ENCODE measurements at places on chromosomes 4 and X.

GRCh38 chr4:125951261-125951887 is 636.6 kb downstream of the FAT4 start:
- DNase-seq = no peak

DNA sequence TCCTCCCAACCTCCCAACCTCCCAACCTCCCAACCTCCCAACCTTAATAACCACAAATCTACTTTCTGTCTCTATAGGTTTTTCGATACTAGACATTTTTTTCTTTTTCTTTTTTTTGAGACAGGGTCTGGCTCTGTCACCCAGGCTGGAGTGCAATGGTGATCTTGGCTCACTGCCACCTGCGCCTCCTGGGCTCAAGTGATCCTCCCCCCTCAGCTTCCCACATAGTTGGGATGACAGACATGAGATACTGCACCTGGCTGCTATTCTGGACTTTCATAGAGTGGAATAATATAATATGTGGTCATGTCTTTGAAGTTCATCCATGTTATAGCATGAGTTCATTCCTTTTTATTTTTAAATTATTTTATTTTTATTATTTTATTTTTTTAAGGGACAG is 39.5 kb upstream of the ZFX start:
- DNase-seq = no peak

GRCh38 chrX:64427787-64428186 is 32.5 kb upstream of the MTMR8 start:
- DNase-seq = no peak

GRCh38 chr4:145047151-145047550 is 50.8 kb downstream of the ANAPC10 start:
- DNase-seq = no peak

DNA sequence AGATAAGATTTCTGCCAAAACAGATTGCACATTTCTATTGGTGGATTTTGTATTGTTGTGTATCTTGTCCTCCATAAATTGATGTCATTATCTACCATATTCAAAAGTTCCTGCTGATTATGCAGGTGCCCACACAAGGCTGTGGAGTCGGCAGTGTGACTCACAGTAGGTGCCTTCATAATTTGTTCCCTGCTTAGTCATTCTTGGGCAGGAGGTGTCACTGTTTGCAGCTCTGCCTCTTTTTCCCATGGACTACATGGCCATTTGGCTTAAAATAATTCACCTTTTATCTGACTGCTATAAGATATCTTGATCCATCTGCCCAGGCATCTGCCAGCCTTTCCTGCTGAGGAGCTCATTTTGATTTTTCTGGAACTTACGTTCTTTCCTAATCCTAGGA is 33.6 kb upstream of the ENPEP start:
- no peak for DNase-seq

DNA sequence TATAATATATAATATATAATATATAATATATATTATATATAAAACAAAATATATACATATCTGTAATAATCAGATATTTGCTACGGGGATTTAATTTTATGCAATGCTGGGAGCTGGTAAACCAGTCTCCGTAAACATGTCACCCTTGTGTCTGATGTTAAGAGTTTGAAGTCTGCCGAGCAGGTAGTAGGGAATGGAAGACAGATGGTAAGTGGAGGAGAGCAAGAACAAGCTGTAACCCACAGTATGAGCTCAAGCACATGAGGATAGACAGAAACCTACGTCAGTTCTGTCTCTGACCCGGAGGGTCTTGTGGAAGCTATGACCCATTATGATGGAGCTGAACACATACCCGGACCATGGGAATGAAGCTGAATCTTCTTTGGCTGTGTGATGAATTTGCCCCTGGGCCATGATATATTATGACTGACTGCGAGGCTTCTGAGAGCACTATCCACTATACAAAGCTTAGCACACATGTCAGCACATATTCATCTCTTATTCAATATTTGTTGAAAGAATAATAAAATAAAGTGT is 46.2 kb downstream of the TIGD2 start:
- DNase-seq = no peak

DNA sequence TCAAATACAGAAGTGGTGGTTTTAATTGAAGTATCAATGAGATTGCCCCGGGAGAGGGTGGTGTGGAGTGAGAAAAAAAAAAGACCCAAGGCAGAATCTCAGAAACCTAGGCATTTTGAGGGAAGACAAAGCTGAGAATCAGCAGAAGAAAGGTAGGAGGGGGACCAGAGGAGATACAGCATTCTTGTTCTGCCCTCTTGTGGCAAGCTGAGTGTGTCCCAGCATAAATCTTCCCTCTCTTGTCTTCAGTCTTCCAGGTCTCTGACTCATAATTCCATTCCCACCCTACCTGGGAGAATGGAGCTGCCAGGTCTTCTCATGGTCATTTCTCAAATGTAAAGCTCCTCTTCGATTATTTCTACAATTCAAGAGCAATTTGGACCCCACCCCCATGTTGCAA is 32.7 kb upstream of the MAGED1 start:
- DNase-seq = no peak

GRCh38 chrX:78331708-78332107 is 4.3 kb upstream of the CYSLTR1 start:
- peak; percentile 11 for DNase-seq

- DNase-seq = no peak
These were observed 33.9 kb downstream of the PDK3 start for GRCh38 chrX:24498975-24499374.

- DNase-seq = no peak
These were observed 1607.9 kb upstream of the TENM3 start for GRCh38 chr4:180635281-180635680.

DNA sequence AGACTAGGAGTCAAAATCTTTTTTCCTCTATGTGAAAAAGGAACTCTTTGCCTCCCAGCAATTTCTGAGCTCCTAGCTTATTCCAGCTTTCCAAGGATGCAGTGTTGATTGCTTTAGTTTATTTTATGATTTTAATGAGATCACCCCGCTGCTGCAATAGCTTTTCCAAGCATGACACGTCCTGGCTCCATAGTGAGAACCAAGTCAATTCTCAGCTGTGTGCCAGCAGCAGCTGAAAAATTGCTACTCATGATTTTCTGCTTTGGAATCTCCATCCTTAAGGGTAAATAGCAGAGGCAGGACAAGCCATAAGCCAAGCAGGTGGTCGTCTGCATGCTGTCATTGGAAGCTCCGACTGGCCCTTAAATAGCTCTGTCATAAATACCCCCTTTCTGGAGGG is 64.5 kb downstream of the FTHL17 start:
- no peak for DNase-seq

DNA sequence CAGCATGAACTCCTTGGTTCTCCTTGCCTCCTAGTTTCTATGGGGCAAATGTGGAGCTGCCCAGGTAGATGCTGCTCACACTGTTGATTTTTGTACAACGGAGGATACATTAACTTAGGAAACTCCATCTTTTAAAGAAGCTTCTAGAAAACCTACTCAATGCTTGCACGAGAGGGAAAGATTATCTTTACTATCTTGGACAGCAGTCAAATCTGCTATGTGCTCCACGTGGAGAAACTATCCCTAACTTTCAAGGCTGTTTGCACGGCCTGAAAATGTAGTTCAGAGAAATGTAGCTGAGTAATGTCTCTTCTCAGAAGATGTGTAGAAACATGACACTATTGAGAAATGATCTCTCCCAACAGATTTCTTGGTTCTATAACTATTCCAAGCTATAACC is 1530.9 kb upstream of the PABPC4L start:
- no peak for DNase-seq

GRCh38 chr4:139167774-139168444 is 9.1 kb downstream of the ELF2 start:
- no peak for DNase-seq

DNA sequence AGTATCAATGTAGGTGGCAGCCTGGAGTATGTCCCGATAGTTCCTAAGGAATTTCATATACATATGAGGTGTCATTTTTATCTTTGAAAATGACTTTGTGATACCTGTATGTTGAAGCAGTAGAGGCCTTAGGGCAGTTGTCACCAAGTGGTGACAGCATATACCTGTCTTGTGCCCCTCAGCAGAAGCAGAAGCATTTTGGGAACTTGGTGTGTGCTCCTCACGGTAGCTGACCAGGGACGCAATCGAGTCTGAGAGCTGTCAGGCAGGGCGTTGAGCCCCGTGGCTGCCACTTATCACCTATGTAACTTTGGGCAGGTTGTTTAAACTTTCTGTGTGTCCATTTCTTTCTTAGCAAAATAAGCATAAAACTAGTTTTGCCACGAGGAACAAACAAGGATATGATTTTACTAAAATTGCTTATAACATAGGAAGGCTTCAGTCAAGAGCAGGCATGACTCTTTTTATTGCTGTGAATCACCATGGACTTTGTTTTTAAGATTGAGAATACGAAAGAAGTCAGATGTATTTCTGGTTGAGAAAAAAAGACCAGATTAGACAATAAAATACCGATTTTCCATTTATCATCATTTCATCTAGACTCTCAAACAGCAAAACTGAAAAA is 161.5 kb downstream of the CPE start:
- no peak for DNase-seq
